ENCODE measurements at places on chromosomes 7 and 10. TPM values are rescaled to one million over a fixed set of nuclear protein-coding genes. Genes with fewer than 3 reads are reported as not detected.
A peak's percentile ranks its signal among the peaks of the same experiment; 100 is the strongest.

- no peaks in the 10 kb centered on the region for H3K27me3 ChIP-seq
- H3K36me3 ChIP-seq = no peaks in the 10 kb centered on the region
- H3K4me3 ChIP-seq = no peak overlapping the region
Observed at GRCh38 chr10:69789164-69789576, 12.5 kb upstream of the COL13A1 start.

DNA sequence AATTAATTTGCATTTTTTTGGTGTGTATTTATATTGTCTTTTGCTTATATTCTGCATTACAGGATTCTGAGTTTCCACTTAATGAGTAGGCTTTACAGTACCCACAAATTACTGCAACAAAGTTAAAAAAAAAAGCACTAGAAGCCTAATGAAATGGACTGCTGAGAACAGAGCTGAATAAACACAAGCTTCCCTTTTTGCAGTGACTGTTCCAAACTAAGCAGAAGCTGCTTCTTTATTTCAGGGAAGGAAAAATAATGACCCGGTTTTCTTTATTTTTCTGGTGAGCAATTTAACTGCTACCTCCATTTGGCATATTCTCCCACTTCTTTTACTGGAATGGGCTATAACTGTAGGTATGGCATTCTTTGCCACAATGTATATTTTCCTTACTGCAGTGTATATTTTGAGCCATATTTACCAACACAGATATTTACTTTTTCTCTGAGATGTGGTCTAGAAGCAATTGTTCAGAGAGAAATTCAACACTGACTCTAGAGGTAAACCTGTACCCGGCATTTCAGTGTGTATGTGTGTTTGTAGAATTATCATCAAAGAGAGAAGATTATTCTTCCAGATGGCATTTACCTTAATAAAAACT, 56.9 kb downstream of the HDAC9 start:
- H3K36me3 ChIP-seq = no peaks in the 10 kb centered on the region
- H3K4me3 ChIP-seq = no peak overlapping the region
- H3K4me1 ChIP-seq = no peaks in the 10 kb centered on the region
- no peak for DNase-seq
- no peaks in the 10 kb centered on the region for H3K27me3 ChIP-seq

- H3K27ac ChIP-seq = no peak overlapping the region
- H3K4me1 ChIP-seq = no peaks in the 10 kb centered on the region
- no peaks in the 10 kb centered on the region for H3K27me3 ChIP-seq
- H3K36me3 ChIP-seq = no peaks in the 10 kb centered on the region
Observed at GRCh38 chr7:121557034-121557892, 161.2 kb upstream of the FAM3C start.

DNA sequence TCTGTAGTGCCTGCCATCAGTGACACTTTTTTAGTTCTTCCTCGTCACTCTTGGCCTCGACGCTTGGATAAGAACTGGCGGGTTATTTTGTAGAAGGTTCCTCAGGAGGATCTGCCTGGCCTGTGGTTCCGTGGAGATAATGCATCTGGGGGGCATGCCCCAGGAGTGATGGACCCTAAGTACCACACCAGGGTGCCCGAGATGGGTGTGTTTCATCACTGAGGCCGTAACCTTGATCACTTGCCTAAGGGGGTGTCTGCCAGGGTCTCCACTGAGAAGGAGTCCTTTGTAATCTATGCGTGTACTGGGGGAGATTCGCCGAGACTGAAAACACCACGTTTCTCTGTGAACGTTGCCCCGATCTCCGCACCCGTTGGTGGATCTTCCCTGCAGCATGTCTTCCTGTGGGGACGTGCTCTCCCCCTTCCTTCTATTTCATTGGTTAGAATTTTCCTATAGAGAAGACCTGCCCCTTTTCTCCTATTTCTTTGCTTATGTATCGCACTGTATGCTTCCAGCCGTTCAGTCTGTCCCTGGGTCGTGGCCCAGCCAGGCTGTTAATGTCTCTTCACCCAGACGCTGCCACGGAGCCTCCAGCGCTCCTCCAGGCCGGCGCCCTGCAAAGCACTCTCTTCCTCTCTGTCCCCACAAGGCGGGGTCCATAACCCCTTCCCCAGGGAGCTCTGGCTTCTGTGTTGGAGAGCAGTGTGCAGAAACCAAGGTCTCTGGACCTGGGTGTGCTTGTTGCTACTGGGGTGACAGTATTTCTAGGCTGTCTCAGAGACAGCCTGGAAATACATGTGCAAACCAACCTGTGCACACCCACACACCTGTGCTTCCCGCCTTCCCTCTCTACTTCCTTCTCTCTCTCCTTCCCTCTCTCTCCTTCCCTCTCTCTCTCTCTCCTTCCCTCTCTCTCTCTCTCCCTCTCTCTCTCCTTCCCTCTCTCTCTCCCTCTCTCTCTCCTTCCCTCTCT, 14.4 kb upstream of the DPYSL4 start:
- no peaks in the 10 kb centered on the region for H3K36me3 ChIP-seq
- no peaks in the 10 kb centered on the region for H3K27me3 ChIP-seq
- H3K27ac ChIP-seq = no peak overlapping the region
- no peaks in the 10 kb centered on the region for H3K4me1 ChIP-seq
- H3K4me3 ChIP-seq = no peak overlapping the region
- no peak for DNase-seq

- H3K36me3 ChIP-seq = no peaks in the 10 kb centered on the region
- no peak overlapping the region for H3K4me3 ChIP-seq
- H3K4me1 ChIP-seq = no peaks in the 10 kb centered on the region
- no peak overlapping the region for H3K27ac ChIP-seq
- H3K27me3 ChIP-seq = no peaks in the 10 kb centered on the region
Observed at GRCh38 chr10:93261961-93262610, 188.4 kb downstream of the CYP26A1 start.

DNA sequence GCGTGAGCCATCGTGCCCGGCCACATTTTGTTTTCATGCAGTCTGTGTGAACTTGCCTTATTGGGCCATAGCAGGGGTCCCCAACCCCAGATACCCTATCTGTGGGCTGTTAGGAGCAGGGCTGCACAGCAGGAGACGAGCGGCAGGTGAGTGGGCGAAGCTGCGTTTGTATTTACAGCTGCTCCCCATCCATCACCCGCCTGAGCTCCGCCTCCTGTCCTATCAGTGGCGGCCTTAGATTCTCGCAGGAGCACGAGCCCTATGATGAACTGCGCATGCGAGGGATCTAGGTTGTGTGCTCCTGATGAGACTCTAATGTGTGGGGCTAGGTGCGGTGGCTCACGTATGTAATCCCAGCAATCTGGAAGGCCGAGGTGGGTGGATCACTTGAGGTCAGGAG, 293.9 kb downstream of the CAMK1D start:
- H3K27ac ChIP-seq = no peak overlapping the region
- no peak for DNase-seq
- no peak overlapping the region for H3K4me3 ChIP-seq
- no peaks in the 10 kb centered on the region for H3K27me3 ChIP-seq
- H3K4me1 ChIP-seq = no peaks in the 10 kb centered on the region

- no peaks in the 10 kb centered on the region for H3K27me3 ChIP-seq
- H3K27ac ChIP-seq = peak overlapping the region; percentile 3
- no peak overlapping the region for H3K4me3 ChIP-seq
- no peaks in the 10 kb centered on the region for H3K4me1 ChIP-seq
- no peaks in the 10 kb centered on the region for H3K36me3 ChIP-seq
Observed at GRCh38 chr10:127148066-127148932, 48.1 kb downstream of the INSYN2A start.

DNA sequence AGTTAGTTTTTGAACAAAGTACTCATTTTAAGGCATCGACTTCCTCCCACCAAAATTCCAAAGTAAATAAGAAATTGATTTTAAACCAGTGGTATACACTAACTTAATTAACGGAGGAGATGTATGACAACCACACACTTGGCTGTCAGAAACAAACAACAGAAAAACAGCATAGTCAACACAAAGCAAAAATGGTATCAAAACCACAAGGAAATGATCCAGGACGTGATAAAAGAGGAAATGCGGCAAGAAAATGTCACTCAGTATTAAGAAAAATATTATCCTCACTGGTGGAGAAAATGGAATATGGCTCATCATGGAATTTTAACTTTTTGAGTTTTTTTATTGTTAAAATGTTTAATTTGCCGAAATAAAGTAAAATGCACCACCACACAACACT, 17.5 kb downstream of the KIAA1549 start:
- H3K4me1 ChIP-seq = no peaks in the 10 kb centered on the region
- no peaks in the 10 kb centered on the region for H3K27me3 ChIP-seq
- no peak overlapping the region for H3K4me3 ChIP-seq
- DNase-seq = no peak

GRCh38 chr10:89392974-89393373, 551 bp downstream of the IFIT1 start:
- H3K27ac ChIP-seq = peak overlapping the region; percentile 80
- no peaks in the 10 kb centered on the region for H3K36me3 ChIP-seq
- peaks cover 3% of the 10 kb centered on the region for H3K4me1 ChIP-seq
- DNase-seq = peak; percentile 17

DNA sequence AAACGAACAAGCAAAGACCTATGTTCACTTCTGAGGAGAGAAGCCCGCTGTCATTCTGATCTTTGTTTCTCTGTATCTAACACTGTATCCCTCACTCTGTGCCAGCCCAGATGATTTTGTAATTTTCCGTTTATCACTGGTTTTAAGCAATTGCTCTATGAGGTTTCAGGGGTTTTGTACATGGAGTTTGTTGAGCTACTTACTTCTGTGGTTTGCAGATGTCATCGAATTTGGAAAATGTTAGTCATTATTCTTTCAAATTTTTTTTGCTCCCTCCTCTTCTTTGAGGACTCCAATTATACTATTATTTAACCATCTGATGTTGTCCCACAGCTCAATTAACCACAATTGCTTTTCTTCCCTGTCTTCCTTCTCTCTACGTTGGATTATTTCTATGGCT, 650.9 kb upstream of the IGFBP3 start:
- H3K27ac ChIP-seq = no peak overlapping the region
- H3K27me3 ChIP-seq = no peaks in the 10 kb centered on the region
- no peak overlapping the region for H3K4me3 ChIP-seq
- H3K4me1 ChIP-seq = no peaks in the 10 kb centered on the region

CALHM1 gene
- not detected for total RNA-seq

AKR1C4 gene
- total RNA-seq = not detected

RELN gene
- 3.0 TPM for total RNA-seq

H2BK1 gene
- total RNA-seq = 3.0 TPM

FRMD4A gene
- 38.0 TPM for total RNA-seq

ITPRID1 gene
- total RNA-seq = not detected

OTUD1 gene
- 11.9 TPM for total RNA-seq

LRIT2 gene
- not detected for total RNA-seq

PLXDC2 gene
- total RNA-seq = 19.6 TPM

All from prostate gland (tissue), 2 donors.